Left lobe of liver (tissue), 2 donors: ENCODE measurements at places on chromosomes 11 and 22. TPM values are rescaled to one million over a fixed set of nuclear protein-coding genes. Genes with fewer than 3 reads are reported as not detected.

DNA sequence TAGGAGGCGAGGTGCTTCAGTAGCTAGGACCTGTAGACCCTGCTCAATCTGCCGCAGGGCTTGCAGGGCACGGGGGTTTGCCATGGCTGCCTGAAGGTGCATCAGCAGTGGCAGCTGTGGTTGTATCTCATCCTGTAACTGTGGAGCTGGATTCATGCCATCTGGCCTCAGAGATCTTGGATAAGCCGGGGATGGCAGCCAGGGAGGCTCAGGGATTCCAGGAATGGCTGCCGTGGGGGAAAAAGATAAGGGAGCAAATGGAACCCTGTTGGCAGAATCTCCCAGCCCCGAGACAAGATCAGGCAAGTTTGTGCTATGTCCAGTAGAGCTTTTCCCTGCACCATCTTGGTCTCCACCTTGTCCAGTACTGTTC lies 1.8 kb downstream of the UBQLN3 start:
- no peak for DNase-seq

The KCNJ1 gene
- total RNA-seq, result not detected

The KIF18A gene
- total RNA-seq, result 0.13 TPM

The KLHDC7B gene
- total RNA-seq, result 0.05 TPM

GRCh38 chr22:23438216-23438615 lies 141.9 kb downstream of the IGLL1 start:
- peak; percentile 11 for DNase-seq
